ENCODE measurements at places on chromosomes 13 and 19. TPM values are rescaled to one million over a fixed set of nuclear protein-coding genes. Genes with fewer than 3 reads are reported as not detected.

METTL21C gene
- total RNA-seq = not detected

ZNF567 gene
- total RNA-seq = 3.1 TPM

ZNF836 gene
- 7.8 TPM for total RNA-seq

SSC5D gene
- 5.3 TPM for total RNA-seq

PSPN gene
- total RNA-seq = 0.83 TPM

CYP4F12 gene
- 0.28 TPM for total RNA-seq

ZNF442 gene
- total RNA-seq = 1.1 TPM

Data from pancreas (tissue), 10 donors.